ENCODE measurements at places on chromosomes 7 and 10.
A peak's percentile ranks its signal among the peaks of the same experiment; 100 is the strongest.

- DNase-seq = peak; percentile 70
Measured at GRCh38 chr7:7201578-7202374, 19.4 kb downstream of the C1GALT1 start.

DNA sequence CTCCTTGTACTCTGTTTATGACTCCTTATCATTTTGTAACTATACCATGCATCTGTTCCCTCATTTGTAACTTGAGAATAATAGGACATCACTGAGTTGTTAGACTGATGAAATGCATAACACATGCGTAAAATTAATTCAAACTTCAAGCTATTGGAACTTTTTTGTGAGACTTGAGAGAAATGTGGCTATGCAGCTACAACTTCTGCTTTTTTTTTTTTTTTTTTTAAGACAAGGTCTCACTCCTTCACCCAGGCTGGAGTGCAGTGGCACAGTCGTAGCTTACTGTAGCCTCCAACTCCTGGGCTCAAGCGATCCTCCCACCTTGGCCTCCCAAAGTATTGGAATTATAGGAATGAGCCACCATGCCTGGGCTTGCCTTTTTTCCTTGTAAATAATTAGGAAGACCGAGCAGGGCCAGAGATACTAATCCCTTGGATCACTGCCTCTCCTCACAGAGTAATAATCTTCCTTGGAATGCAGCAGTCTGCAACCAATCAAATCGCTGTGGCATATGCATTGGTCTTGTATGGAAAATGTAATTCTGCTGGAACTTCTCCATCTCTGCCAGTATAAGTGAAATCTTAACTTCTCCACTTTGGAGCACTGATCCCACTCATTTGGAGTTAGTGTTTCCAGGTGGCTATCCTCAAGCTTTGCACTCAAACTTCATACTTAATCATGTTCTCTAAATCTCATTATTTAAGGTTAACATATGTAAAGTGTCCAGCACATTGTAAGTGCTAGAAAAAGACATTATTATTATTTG, 2.0 kb upstream of the PANK1 start:
- no peak for DNase-seq

GRCh38 chr7:159272739-159273138, 128.1 kb upstream of the VIPR2 start:
- DNase-seq = no peak

DNA sequence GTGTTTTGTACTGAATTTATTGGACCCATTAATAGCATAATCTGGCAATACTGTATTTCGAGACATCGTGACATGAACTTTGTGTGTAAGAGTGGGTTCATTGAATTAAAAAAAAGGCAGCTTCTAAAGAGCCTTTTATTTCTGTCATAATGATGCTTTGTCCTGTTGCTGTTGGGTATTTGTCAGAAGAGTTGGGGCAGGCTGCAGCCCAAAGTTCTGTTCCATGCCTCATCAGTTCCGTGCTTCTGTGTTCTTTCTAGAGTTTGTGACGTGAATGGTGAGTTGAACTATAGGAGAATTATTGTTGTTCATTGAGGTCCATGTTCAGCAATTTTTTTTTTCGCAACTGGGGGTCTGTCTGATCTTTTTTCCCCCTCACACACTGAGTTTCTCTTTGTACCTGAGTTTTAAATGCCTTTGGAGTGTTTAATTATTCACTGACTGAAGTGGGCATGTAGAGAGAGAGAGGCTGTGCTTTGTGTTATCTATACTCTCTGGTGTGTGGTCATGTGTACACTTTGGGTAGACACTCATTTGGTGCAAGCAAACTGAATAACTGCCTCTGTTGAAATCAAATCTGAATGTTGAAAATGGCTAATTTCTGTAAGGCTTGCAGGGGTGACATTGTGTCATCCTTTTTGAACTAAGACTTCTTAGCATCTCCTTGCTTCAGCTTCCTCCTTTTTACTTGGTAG, 69.8 kb downstream of the ADD3 start:
- no peak for DNase-seq

GRCh38 chr7:156152390-156152789, 340.1 kb upstream of the SHH start:
- no peak for DNase-seq
